Endothelial cell of umbilical vein (primary cell): ENCODE measurements at places on chromosomes 13 and 19. TPM values are rescaled to one million over a fixed set of nuclear protein-coding genes. Genes with fewer than 3 reads are reported as not detected.

DNA sequence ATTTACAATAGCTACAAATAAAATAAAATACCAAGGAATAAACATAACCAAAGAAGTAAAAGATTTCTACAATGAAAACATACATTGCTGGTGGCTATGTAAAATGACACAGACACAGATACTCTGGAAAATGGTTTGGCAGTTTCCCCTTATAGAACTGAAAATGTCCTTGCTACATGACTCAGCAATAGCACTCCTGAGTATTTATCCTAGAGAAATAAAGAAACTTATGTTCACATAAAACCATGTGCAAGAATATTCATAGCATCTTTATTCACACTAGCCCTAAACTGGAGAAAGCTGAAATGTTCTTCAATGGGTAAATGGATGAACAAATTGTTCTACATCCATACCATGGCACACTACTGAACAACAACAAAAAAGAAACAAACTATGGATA, 100.2 kb upstream of the RFC3 start:
- no peak for DNase-seq

GRCh38 chr19:58001895-58002369, 688 bp downstream of the ZNF606 start:
- no peak for DNase-seq

Gene ERFL
- total RNA-seq = not detected in 2 replicates

Gene B3GNT8
- 6.5 and 7.6 TPM in 2 replicates for total RNA-seq

Gene ELANE
- not detected in 2 replicates for total RNA-seq

Gene CACNA1A
- 0.38 and 0.51 TPM in 2 replicates for total RNA-seq

- DNase-seq = no peak
These were observed 296.7 kb downstream of the POU4F1 start for GRCh38 chr13:78306519-78307206.

DNA sequence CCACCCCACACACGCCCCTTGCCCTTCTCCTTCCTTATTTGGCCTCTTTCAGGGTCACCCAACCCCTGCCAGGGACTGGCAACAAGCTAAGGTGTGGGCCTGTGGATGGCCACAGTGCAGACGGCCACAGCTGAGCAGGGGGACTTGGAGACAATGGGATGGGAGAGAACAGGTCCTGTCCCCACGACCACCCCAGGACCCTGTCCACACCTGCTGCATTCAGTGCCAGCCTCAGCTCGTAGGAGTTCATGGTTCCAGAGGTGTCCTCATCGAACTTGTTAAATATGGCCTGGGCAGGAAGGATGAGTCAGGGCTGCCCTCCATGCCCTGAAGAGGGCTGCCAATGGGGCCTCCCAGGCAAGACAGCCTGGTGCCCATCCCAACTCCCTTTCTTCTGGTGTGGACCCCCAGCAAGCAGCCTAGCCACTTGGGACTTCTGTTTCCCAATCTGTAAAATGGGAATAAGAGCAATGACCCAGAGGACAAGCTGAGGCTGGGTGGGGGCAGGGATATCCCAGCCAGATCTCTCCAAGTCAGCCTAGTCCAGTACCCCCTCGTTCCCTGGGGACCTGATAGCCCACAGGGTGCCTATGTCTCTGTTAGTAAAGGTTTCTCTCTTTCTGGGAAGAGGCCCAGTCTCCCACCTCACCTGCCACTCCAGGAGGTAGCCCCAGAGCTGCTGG, 10.6 kb downstream of the CAPN12 start:
- DNase-seq = no peak

- no peak for DNase-seq
These were observed 6.2 kb downstream of the MFSD12 start for GRCh38 chr19:3550947-3551791.

DNA sequence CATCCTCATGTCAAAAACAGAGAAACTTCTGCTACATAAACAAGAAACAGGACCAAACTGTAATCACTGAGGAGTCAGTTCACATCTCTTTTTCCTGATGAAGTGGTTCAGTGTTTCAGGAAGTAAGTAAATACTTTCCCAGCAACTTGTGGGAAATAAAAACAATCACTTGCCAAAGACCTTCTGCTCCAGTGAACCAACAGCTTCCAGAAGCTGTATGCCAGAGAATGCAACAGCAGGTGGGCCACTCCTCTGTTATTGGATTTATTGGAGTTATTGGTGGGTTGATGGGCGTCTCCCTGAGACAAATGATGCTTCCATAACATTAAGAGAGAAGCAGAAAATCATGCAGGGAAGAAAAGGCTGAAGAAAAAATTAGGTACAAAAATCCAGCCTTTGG, 9.9 kb downstream of the SLC6A16 start:
- DNase-seq = peak; percentile 39

DNA sequence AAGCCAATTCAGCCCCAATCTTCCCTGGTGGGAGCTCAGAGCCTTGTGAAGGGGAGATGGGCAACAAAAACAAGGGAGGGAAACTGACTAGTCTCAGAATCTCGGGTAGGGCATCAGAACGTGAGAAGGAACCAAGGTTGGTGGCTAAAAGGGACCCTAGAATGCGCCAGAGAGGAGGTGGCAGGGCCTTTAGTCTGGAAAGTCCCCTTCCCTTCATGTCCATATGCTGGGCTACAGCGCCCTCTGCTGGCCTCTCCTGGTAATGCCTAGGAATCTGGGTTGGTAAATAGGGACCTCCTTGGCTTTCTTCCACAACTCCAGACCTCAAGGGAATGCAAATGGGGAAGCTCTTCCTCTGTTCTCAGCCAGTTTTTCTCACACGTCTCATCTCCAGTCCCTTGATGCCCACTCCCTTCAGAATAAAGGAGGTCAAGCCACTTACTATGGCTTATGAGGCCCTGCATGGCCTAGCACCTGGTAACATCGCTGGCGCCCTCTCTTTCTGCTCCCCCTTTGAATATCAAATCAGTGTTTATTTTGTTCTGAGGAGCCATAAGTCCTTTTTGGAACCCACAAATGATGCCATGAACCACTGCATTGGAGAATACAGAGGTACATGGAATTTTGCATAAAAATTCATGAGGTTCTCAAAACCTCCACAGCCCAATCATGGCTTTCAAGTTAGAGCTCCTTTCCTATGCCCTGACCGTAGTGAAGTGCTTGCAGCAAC, 1.4 kb upstream of the CCDC97 start:
- DNase-seq = peak; percentile 94

GRCh38 chr13:94332359-94333096, 147.0 kb downstream of the DCT start:
- DNase-seq = no peak

GRCh38 chr13:48808683-48809082, 155.0 kb downstream of the CYSLTR2 start:
- no peak for DNase-seq

DNA sequence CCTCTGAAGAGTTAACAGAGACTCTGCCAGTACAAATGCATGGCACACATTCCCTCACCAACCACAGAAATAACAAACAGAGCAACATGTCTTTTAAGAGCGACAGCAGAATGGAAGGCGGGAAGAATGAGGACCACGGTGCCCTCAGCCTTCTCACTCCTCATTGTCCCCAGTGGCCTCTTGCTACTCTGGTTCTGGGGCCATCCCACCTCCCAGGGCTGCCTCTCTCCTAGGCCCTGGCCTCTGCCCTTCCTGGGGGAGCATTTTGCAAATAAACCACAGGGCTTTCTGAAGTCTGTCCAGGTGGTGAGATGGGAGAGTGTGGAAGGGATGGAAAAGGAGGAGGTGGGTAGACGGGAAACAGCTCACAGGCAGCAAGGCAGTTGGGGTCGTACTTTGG, 28.3 kb downstream of the CYP2B6 start:
- DNase-seq = no peak

DNA sequence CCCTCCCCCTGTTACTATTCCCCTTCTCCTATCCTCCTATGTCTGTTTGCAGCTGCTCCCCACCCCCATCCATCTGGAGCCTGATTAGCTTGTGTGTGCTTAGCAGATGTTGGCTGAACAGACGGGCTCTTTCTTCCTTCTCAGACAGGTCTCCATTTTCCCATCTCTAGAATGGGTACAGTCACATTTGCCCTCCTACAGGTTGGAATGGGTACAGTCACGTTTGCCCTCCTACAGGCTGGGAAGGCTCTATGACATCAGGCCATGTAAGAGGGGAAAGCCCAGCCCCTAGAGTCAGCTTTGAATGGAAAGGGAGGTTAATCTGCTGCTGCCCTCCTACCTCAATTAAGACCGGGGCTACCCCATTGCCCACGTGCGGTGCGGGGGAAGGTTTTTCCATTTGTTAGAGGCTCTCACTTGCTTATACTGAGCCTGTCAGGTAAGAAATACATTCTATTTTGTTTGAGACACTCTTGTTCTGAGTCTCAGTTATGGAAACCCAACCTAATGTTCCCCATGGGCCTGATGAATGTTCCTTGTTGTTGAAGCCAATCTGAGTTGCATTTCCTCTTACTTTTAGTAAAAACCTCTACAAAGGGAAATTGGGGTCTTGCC, 2.2 kb upstream of the CLEC17A start:
- no peak for DNase-seq

Gene NALCN
- total RNA-seq = 4.4 and 6.8 TPM in 2 replicates

DNA sequence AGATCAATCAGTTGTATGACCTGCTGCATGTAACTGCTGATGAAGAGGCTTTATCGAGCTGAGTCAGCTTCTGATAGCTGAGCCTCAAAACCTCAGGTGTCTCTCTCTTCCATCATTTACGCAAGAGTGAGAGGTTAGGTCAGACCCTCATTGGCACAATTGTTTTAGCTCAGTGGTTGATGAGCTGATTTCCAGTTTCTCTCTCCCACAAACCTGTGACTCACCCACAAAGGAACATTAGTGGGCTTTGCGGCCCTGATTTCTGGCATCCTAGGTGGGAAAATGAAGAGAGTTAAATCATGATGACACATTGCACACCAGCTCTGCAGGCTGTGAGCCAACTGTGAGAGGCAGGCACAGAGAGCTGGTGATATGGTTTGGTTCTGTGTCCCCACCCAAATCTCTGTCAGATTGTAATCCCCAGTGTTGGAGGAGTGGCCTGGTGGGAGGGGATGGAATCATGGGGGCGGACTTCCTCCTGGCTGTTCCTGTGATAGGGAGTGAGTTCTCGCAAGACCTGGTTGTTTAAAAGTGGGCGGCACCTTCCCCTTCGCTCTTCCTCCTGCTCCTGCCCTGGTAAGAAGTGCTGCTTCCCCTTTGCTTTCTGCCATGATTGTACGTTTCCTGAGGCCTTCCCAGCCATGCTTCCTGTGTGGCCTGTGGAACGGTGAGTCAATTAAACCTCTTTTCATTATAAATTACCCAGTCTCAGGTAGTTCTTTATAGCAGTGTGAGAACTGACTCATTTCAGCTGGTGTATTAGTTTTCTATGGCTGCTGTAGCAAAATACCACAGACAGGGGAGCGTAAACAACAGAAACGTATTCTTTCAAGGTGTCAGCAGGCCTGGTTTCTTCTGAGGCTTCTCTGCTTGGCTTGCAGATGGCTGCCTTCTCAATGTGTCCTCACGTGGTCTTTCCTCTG, 33.5 kb upstream of the TMTC4 start:
- no peak for DNase-seq

DNA sequence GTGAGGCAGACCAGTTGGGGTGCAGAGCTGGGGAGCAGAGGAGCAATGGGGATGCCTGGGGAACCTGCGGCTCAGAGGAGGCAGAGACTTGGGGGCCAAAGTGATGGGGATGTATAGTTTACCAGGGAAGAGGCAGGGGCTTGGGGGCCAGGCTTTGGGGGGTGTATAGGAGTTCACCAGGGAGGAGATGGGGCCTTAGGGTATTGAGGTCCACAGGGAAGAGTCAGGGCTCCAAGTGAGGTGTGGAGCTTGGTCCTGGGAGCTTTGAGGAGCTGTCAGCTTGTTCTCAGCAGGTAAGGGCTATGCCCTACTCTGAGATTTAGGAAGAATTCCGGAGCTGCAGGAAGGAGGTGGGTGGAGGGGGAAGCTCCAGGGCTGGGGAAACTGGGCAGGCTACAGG, 10.8 kb downstream of the TNFAIP8L1 start:
- DNase-seq = no peak
